ENCODE measurements at places on chromosomes 6 and 20.

- no peak for DNase-seq
These were observed 227.9 kb upstream of the IRAK1BP1 start for GRCh38 chr6:78639111-78640110.

GRCh38 chr20:50562262-50562701 is 52.1 kb downstream of the PTPN1 start:
- no peak for DNase-seq

GRCh38 chr6:50381099-50381415 is 331.3 kb upstream of the DEFB112 start:
- DNase-seq = no peak

GRCh38 chr6:5990786-5991185 is 15.9 kb downstream of the NRN1 start:
- DNase-seq = no peak

GRCh38 chr6:111793711-111794111 is 79.5 kb downstream of the FYN start:
- DNase-seq = peak; percentile 47

DNA sequence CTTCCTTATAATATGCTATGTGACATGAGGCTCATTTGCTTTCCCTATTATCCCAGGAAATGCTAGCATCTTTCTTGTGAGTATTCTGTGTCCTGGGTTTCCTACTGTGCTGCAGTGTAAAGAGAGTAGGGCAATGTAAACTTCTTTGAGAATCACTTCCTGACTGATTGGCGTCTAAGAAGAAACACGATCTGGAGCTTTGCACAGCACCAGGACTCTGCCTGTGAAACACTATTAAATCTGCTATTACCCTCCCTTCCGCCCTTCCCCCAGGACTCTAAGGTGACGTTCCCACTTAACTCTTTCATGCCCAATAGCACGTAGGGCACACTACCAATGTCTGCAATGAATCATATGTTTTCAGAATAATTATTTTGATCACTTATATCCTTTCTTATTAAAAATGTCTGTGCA is 607.3 kb upstream of the CITED2 start:
- DNase-seq = no peak

- no peak for DNase-seq
These were observed 379.4 kb upstream of the MAN1A1 start for GRCh38 chr6:119728935-119729334.

DNA sequence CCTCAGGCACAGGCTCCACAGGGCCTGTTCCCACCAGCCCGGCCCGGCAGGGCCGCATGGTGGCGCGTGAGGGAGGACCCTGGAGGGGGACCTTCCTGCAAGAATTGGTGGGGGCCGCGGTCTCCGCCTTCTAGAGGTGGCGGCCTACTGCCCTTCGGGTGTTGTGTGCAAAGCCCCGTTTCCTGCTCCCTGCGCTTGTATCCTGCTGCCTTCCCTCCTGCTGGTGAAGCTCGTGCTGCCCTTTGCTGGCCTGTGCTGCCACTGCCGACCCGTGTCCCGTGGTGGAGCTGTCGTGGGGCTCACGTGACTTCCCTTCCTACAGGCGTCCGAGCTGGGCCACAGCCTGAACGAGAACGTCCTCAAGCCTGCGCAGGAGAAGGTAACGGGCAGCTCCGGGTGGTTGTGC is 8.4 kb upstream of the COL20A1 start:
- no peak for DNase-seq

- DNase-seq = no peak
These were observed 85.3 kb upstream of the SLC22A23 start for GRCh38 chr6:3542032-3542640.

GRCh38 chr6:108685970-108686369 is 125.3 kb downstream of the FOXO3 start:
- no peak for DNase-seq

DNA sequence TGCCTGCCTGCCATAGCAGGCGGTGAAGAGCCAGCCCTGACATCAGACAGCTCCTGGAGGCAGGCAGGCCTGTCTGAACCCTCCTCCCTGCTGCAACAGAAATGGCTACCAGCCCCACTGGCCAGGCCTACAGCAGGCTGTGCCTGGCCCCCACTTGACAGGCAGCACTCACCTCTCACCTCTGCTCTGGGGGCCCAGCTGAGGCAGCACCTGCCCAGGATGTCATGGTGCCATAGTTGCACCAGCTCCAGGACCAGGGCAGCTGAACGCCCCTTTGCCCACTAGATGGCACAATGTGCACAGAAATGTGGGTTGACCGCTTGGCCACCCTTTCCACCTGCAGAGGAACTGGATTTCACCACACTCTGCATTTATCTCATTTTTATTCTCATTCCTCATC is 30.6 kb downstream of the MRPL14 start:
- DNase-seq = peak; percentile 43

GRCh38 chr6:56172144-56172543 is 75.2 kb downstream of the COL21A1 start:
- no peak for DNase-seq

DNA sequence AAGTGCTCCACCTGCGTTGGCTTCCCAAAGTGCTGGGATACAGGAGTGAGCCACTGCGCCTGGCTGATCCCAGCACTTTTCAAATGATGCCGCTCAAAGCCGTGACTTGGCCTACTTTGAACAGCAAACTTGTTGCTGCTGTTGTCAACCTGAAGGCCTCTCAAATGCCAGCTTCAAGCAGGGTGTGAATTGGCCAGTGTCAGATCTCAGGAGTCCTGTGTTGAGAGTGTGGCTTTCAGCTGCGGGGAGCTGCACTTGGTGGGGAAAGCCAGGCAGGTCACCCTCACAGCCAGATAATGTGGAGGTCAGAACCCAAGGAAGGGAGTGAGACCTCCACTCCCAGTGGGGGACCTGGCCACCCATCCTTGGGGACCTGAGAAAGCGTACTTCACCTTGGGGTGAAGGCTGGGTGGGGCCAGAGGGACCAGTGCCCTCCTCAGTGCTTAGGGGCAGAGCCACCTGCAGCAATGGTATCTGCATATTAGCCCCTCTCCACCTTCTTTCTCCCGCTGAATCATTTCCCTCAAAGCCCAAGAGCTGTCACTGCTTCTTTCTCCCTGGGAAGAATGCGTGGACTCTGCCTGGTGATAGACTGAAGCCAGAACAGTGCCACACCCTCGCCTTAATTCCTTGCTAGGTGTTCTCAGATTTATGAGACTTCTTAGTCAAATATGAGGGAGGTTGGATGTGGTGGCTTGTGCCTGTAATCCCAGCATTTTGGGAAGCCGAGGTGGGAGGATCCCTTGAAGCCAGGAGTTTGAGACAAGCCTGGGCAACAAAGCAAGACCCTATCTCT is 19.1 kb upstream of the PANK2 start:
- no peak for DNase-seq

- no peak for DNase-seq
These were observed 99.7 kb upstream of the ZNF217 start for GRCh38 chr20:53693262-53693871.

DNA sequence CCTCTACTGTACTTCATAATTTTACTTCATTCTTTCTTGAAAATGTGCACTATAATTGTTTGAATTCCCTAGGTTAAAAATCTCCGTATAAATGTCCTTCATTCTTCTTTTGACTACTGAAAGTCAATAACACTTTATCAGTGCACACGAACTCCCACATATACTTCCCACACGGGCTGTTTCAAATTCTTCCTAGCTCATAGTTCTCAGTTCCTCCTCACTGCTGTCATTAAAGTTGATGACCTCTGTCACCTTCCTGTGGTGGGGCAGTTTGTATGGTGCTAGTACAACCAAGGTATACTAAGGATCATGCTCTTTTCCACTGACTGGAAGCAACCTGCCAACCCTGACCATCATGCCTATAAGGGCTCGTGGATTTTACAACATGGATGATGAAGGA is 40.0 kb upstream of the CD2AP start:
- no peak for DNase-seq

- no peak for DNase-seq
These were observed 69.2 kb downstream of the PRDM1 start for GRCh38 chr6:106155219-106155830.

DNA sequence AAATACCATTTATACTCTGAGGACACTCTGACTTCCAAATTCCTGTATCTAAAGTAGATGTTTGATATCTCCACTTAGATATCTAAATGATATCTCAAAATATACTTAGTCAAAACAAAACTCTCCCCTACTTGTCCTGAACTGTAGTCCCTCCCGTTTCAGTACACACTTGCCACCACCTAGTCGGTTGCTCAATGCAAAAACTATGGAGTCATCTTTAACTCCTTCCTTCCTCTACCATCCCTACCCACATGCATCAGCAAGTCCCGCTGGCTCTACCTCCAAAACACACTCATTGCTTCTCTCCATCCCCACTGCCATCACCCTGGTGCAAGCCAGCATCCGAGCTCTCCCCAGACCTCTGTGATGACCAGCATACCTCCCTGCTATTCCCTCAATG is 13.2 kb downstream of the STX7 start:
- DNase-seq = no peak

- no peak for DNase-seq
These were observed 30.6 kb upstream of the ADRM1 start for GRCh38 chr20:62272200-62272599.

GRCh38 chr6:52904562-52905279 is 4.8 kb downstream of the GSTA3 start:
- no peak for DNase-seq

DNA sequence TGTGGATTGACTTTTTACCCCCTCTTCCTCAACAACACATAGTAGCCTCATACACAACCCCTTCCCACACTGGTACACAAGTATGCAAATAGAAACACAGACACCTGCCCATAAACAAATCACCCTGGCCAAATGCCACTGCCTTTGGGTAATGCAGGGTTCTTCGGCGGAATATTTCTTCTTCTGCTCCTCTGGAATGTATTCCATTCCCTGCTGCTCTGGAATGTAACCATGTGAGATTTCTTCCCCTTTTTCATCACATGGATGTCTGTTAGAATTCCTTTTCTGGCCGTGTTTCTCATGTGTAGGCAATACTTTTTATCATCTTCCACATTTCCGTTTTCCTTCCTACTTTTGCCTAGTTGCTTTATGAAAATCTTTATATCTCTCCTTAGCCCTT is 76.1 kb upstream of the TPD52L1 start:
- DNase-seq = no peak

- DNase-seq = no peak
These were observed 537.4 kb upstream of the BTBD3 start for GRCh38 chr20:11380283-11380682.

DNA sequence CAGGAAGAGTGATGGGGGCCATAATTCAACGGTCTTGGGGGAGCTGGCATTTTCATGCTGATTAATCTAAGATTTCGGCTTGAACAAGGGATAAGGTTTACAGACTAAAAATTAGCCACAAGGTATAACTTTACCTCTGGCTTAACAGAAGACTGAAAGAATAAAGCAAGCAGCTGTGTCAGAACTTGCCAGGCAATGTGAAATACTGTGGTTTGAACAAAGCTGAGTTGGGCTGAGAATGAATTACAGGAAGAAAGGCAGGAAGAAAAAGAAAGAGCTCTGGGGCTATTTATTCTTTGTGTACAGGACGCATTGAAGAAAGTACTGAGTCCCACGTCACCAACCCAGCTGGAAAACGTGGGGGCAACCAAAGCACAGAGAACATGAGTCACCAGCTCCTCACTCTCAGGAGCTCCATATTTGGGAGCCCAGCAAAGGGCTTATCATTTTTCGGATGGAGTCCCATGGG is 121.5 kb upstream of the NEDD9 start:
- peak; percentile 62 for DNase-seq

GRCh38 chr6:40671001-40671693 is 84.0 kb upstream of the LRFN2 start:
- no peak for DNase-seq

DNA sequence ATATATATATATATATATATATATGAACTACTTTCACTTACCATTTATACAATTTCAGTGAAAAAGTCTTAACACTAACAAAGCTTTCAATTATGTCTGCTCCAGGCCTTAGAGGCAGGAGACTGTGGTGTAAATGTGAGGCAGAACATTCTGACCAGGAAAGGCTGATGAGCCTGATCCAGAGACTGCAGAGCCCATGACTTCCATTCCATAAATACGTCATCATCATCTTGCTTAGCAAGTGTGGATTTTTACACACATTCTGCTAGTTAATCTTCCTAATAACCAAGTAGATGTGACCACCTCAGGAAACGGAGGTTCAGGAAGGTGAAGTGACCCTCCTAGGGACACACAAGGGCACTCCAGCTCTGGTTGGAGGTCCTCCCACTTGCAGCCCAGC is 14.9 kb downstream of the TRERF1 start:
- no peak for DNase-seq

- no peak for DNase-seq
These were observed 542 bp upstream of the AFG1L start for GRCh38 chr6:108294297-108294726.

DNA sequence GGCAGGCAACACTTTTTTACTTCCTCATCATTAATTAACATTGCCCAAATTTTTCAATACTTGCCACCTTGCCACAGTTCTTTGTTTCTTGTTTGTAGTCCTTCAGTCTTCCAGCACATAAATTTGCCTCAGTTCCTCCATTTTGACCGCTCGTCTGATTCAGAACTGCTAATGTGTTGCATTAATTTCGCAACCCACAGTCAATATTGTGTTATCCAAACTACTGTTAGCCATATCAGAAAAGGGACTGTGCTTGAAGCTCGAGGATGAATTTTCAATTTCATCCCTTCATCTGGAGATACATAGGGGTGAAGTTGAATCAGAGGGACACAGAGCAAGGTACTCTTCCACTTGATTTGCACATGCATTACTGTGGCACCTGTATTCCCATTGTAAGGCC is 421.5 kb downstream of the CDKAL1 start:
- no peak for DNase-seq

DNA sequence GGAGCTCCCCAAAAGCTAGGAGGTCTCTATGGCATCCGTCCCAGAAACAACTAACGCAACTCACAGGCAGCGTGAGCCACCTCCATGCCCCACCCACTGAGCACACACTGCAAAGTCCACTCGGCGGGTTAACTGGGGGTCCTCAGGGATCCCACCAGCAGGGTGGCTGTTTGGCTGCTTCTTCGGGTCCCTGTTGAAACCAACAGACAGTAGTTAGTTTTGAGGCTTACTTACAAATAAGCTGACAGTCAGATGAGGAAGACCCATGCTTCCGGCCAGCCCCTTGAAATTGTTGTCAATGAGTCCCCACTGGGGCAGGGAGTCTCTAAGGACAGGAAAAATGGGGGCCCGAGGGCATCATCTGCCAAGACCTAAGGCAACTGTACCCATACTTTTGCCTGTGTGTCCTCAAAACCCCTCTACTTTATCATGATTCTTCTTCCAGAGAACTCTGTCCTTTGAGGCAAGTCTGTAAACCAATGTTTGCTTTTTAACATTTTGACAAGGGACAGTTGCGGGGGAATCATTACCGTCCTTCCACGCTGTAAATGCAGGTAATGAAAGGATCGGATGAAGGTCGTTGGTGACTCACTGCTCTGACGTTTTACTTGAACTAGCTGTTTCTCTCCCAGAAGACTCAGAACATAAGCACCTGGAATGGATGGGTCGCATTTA is 2.2 kb upstream of the PCK1 start:
- no peak for DNase-seq

GRCh38 chr6:82906951-82907350 is 158.7 kb downstream of the UBE3D start:
- DNase-seq = no peak

- no peak for DNase-seq
These were observed 254.4 kb downstream of the NRN1 start for GRCh38 chr6:5752391-5752680.

- DNase-seq = peak; percentile 12
These were observed at the start of gene ARHGAP40 for GRCh38 chr20:38601216-38602184. ARHGAP40 (plus strand) TSS chr20:38601809.
